ENCODE measurements at places on chromosomes 2 and 18.

GRCh38 chr2:128654408-128654807, 335.7 kb upstream of the HS6ST1 start:
- DNase-seq: no peak

DNA sequence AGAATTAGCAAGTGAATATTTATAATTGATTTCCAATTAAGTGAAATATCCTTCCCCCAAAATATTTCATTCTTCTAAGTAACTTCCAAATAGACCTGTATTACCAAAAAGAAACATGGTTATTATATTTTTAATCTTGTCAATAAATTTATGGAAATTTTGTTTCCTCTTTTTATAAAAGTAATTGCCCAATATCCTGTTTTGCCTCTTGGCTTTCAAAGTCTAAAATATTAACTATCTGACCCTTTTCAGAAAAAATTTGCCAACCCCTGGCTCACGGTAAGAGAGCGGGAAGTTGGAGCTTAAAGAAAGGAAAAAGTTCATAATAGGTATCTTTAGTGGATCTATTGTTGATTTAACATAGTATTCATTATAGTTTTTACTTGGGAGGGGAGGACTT, 20.4 kb upstream of the SANBR start:
- no peak for DNase-seq

DNA sequence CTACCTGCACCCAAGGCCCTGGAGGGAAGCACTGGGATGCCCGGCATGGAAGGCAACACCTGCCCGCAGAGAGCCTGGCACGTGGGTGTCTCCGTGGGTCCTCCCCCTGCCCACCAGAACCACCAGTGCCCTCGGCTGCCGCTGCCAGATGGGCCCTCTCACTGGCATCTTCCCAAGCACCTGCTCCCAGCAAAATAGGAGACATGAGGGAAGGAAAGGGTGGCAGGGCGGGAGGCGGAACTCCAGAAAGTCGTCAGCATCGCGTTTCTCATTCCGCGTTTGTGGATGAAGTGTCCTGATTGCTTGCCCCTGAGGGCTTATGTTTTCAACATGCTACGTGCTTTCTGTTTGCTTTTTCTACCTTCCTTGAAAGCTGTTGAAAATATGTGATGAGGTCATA, 8.8 kb upstream of the SNTG2 start:
- DNase-seq: no peak

DNA sequence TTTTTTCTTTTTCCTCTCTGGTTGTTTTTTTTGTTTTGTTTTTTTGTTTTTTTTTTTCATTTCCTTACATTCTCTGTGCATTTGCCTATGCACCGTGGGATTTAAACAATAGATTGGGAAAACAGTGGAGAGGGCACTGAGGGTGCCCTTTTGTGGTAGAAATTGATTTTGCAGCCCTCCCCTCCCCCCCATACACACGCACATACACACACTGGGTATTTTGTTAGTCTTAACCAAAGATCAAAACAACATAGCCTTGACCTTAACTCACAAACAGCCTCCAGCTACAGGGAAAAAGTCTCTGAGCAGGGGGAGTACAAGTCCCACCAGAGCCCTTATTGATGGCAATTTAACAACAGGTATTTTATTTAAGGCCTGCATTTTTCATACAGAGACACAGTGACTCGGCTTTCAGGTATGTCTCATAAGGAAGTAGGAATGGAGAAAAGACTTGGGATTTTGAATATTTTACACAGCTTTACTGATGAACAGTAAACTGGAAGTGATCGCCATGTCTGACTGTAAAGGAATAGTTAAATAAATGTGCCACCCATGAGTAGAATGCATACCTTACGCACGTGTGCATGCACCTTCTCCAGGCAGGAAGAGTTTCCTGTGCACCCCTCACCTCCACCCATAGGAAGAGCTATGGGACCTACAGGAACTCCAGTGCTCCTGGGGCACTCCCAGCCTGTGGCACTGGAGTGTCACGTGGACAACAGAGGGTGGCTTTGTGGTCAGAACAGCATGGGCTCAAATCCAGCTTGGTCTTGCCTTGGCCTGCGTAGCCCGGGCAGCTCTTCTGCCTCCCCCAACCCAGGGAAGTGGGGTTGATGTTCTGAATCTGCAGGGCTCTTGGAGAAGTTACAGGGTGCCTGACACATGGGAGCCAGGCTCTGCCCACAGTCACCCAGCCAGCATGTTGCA, 266.4 kb downstream of the ANAPC1 start:
- no peak for DNase-seq

GRCh38 chr2:64793701-64794100, 140.0 kb upstream of the SERTAD2 start:
- DNase-seq: no peak

DNA sequence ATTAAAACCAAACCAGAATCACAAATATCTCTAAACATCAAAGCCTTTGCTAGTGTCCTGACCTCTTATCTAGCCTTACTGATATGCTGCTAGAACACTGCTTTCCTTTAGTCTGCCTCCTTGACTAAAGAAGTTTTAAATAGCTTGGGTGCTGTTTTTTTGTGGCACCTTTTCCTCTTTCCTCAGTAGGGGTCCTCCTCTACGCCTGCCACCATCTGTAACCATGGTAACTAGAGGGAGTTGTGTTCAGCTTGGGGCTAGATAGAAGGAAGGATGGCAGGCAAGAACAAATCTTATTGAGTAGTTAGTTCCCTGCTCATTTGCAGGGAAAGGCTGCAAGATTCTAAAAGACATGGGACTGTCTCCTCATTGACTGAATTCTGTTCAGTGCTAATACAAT, 86.0 kb downstream of the TAF4B start:
- no peak for DNase-seq

- no peak for DNase-seq
Observed at GRCh38 chr18:67104700-67105284, 411.7 kb downstream of the DSEL start.

GRCh38 chr2:233778030-233778429, at the start of gene MROH2A:
MROH2A (plus strand) TSS chr2:233778330; CDS start chr2:233779359, 1,029 bp downstream.
- DNase-seq: no peak

- DNase-seq: no peak
Observed at GRCh38 chr18:27520401-27520800, 335.3 kb upstream of the CHST9 start.

- DNase-seq: no peak
Observed at GRCh38 chr2:11396021-11396420, 51.6 kb upstream of the ROCK2 start.

DNA sequence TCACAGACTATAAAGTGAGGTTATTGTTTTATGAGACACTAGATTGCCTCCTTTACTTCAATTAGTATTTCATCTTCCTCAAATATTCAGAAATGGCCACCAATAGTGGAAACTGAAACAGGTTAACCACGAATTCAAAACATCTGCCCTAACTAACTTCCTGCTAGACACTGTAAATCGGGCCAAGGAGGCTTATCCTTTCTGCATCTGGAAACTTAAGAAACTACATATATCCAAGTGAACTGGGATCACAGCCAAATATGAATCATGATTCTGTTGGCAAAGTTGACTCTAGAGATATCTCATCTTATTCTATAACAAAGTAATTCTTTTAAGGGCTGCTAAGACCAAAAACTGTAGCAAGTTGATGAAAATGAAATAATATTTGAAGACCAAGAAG, 136.6 kb upstream of the ZC3H15 start:
- no peak for DNase-seq

DNA sequence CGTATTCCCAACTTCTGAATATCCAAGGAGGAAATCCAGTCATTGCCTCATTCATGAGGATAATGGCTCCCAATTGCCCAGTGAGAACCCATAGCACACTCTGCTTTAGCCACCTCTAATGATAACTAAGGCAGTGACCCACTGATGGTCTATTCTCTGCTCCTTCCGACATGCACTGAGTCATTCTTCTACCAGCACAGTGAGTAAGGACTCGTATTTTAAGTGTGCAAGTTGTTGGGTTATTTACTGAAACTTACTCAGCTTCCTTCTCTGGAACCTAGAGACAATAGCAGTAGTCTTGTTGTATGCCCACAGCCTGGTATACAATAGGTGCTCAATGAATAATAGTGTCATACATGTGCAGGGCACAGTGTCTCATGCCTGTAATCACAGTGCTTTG, 81.1 kb upstream of the ZNF397 start:
- DNase-seq: no peak

DNA sequence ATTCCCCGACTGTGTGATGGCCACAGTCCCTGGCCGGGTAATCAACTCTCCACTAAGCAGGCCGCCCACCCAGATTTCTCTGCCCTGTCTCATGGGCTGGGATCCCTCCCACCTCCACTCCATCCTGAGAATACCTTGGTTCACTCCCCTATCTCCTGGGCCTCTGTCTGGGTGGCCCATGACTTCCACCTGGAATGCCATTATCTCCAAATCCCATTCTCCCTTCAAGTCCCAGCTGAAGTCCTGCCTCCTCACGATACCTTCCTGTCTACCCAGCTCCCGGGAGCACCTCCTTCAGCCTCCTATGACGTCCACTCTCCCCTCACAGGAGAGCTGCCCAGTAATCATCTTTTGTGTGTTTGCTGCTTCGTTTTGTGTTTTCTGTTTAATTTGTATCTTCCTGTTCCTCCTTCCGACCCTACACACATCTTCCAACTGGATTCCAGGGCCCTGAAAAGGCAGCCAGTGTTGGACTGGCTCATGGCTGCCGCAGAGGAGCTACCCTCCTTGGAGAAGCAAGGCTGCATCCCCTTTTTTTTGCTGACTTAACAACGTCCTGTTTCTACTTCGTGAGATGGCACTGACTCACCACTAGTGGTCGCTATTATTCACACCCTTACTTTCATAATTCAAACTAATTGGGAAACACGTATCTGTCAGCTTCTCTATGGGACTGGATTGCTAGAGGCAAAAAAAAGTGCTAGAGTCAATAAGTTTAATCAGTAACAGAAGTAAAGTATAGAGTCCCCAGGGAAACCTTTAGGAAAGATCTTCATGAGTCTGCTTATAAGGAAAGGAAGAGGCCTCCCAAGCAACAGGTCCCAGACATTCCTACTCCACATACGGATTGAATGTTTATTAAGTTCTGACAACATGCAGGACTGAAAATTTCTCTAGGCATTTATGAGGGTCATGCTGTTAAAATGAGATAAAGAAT, 171.9 kb upstream of the GATA6 start:
- DNase-seq: no peak

DNA sequence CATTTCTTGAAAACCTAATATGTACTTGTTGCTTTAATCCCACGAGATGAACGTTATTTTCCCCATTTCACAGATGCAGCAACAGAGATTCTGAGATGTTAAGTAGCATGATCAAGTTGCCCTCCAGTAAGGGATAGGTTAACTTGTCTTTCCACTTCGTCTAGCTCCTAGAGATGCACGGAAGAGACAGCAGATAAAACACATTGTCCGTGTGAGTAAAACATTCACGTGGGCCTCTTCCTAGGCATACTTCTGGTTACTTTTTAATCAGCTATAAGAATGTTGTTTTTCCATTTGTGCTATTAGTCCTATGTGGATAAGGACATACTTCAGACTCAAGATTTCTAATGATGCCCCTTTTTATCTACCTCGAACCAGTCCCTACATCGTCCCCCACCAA, 1.2 kb upstream of the ARHGAP28 start:
- DNase-seq: no peak

DNA sequence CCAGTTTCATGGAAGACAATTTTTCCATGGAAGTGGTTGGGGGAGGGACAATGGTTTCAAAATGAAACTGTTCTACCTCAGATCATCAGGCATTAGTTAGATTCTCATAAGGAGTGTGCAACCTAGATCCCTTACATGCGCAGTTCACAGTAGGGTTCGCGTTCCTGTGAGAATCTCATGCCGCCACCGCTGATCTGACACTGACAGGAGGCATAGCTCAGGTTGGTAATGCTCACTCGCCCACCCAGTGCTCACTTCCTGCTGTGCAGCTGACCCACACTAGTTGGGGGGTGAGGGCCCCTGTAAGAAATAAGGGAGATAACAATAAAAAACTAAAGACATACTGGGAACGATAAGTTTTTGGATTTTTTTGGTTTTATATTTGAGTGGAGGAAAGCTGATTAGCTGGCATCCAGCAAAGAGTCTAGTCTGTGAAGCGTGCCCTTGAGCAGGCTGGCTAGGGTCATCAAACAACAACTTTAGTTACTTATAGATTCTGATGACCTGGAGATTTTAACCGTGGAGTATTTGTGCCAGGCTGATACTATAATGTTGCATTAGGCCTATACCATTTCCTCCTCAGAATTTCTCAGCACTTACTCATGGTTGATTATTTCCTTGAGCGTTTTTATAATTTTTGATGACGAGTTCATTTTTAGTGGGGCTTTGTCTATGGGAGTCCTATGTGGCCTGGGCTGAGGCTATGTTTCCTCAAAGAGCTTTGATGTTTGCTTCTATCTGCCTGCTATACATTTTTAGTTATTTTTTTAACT, 6.3 kb upstream of the MCFD2 start:
- DNase-seq: no peak

DNA sequence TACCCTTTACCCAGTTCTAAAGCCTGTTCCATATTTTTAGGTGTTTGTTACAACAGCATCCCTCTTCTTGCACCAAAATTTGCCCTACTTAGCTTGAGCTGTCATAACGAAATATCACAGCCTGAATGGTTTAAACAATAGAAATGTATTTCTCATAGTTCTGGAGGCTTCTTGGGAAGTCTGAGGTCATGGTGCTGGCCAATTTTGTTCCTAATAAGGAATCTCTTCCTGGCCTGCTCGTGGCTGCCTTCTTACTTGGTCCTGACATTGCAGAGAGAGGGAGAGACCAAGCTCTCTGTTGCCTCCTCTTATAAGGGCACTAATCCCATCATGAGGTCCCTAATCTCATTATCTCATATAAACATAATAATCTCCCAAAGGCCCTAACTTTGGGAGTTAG, 267.8 kb downstream of the PID1 start:
- DNase-seq: no peak

- DNase-seq: no peak
Observed at GRCh38 chr2:216591480-216591879, 41.7 kb upstream of the IGFBP2 start.

DNA sequence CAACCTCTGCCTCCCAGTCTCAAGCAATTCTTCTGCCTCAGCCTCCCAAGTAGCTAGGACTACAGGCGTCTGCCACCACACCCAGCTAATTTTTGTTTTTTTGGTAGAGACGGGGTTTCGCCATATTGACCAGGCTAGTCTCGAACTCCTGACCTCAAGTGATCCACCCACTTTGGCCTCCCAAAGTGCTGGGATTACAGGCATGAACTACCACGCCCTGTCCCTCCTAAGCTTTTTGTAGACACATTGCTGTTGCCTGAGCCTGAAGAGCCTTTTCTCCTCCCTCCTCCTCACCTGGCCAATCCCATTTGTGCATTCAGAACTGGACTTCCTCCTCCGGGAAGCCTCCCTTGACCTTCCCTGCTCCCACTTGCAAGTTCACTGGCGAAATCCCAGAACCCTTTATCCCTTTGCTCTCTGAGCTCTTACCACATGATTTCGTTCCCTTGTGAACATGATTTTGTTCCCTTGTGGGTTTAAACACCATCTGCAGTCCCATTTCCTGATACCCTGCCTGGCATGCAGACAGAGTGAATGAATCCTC, 2.6 kb downstream of the C2orf72 start:
- DNase-seq: no peak

- DNase-seq: no peak
Observed at GRCh38 chr2:144479138-144479537, 40.8 kb downstream of the ZEB2 start.
